Activated naive CD4-positive, alpha-beta T cell treated with anti-CD3 and anti-CD28 coated beads for 36 hours (primary cell): ENCODE measurements at places on chromosomes 2 and 18. TPM values are rescaled to one million over a fixed set of nuclear protein-coding genes. Genes with fewer than 3 reads are reported as not detected.

SFXN5 gene
- total RNA-seq = 6.8 TPM

DNA sequence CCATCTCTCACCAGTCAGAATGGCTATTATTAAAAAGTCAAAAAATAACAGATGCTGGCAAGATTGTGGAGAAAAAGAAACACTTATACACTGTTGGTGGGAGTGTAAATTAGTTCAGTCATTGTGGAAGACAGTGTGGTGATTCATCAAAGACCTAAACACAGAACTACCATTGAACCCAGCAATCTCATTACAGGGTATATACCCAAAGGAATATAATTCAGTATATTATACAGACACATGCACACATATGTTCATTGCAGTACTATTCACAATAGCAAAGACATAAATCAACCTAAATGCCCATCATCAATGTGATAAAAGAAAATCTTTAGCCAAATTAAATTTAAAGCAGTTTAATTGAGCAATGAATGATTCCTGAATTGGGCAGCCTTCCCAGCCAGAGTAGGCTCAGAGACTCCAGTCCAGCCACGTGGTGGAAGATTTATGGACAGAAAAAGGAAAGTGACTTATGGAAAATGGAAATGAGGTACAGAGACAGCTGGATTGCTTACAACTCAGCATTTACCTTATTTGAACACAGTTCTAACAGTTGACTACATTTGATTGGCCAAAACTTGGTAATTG is 377.1 kb upstream of the SLC39A10 start:
- no peaks in the 10 kb centered on the region for H3K4me1 ChIP-seq
- H3K27ac ChIP-seq = no peak overlapping the region
- no peak overlapping the region for H3K4me3 ChIP-seq
- no peak for DNase-seq
- no peaks in the 10 kb centered on the region for H3K36me3 ChIP-seq

DNA sequence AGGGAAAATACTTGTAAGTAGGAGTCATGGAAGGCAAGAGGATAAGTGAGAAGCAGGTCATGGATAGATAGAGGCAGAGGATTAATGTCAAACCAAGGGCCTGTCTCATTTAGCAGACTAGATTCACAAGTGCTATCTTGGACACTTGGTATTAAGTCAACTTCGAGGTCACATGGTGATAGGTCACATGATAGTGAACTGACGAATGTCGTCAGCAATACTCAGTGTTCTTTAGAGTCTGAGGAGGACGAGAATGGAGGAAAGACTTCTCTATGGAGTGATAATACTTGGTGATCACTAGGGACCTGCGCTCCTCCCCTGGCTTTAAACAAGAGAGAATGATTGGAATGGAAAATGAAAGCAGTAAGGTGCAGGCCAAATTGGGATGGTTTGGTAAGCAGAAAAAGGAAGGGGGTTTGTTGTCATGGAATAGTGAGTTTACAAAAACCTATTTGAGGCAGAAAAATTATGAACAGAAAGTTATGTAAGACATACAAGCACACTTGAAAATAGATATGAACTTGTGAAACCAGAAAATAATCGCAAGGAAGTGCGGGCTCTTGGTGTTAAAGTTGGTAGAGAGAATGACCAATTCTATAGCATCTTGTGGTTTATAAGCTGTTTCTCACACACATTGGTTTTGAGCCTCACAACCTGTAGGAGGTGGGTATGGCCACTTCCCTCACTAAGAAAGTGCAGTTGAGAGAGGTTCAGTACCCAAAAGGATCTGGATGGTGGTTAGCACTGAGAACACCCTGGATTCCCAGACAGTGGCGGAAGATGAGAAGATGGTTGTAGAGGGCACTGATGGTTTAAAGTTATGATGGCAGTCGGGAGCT is 141.5 kb downstream of the WDSUB1 start:
- no peak for DNase-seq
- peaks cover 12% of the 10 kb centered on the region for H3K4me1 ChIP-seq
- no peaks in the 10 kb centered on the region for H3K36me3 ChIP-seq
- no peak overlapping the region for H3K27ac ChIP-seq
- H3K4me3 ChIP-seq = no peak overlapping the region

PDCD1 gene
- 8.3 TPM for total RNA-seq

SERPINB10 gene
- not detected for total RNA-seq

DNA sequence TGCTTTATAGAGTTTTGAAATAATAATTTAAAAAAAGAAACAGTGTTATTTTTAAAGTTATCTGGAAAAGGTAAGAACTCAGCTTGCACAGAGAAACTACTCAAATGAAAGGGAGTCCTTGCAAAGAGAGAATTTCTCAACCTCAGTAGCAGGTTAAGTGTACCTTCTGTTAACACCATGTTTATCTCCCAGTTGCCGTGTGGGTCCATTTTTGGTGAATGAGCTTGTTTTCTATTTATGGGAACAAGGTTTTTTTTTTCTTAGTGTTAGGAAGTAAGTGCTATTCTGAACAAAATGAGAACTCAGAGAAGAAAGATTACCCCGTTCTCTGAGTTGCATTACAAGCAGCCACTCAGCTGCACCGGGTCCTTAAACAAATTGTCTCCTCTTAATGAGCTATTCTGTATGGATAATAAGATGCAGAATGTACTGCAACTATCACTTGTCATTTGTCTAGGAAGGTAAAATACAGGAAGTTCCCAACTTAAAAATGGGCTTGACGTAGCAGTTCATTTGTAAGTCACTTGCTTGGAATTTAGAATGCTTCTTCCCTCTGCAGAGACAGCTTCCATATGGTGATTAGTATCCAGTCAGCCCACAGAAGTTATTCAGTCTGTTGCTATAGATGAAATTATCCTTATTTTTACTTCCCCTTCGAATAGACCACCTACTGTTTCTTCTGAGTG is 74.9 kb downstream of the LTBP1 start:
- H3K36me3 ChIP-seq = no peaks in the 10 kb centered on the region
- H3K27ac ChIP-seq = no peak overlapping the region
- peaks cover 33% of the 10 kb centered on the region for H3K27me3 ChIP-seq
- H3K4me1 ChIP-seq = no peaks in the 10 kb centered on the region
- no peak for DNase-seq
- H3K4me3 ChIP-seq = no peak overlapping the region

DNA sequence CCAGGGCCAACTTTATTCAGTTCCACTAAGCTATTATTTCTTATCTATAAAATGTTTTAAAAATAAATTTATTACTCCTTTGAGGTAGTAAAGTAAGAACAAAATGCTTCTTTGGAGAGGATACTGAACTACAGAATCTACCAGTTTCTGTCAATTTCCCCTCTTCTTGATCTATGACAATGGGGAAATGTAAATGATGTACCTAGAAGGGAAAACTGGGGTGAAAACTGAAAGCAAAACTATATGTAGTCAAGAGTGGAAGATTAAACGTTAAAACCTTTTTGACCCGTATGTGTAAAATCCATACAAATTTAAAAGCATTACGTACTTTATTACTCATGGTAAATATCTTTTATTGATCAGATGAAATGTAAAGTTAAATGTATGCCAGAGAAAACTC is 1287.8 kb upstream of the TMEFF2 start:
- no peak overlapping the region for H3K4me3 ChIP-seq
- no peak overlapping the region for H3K27ac ChIP-seq
- H3K36me3 ChIP-seq = no peaks in the 10 kb centered on the region
- no peaks in the 10 kb centered on the region for H3K4me1 ChIP-seq
- H3K27me3 ChIP-seq = no peaks in the 10 kb centered on the region

GRCh38 chr2:96491860-96492497 is 13.2 kb downstream of the NEURL3 start:
- no peak overlapping the region for H3K4me3 ChIP-seq
- peak overlapping the region; percentile 1 for H3K27ac ChIP-seq
- H3K27me3 ChIP-seq = no peaks in the 10 kb centered on the region
- no peak for DNase-seq

IL1R2 gene
- total RNA-seq = 10.5 TPM

GRCh38 chr2:152174574-152174973 is 989 bp downstream of the STAM2 start:
- H3K4me3 ChIP-seq = peak overlapping the region; percentile 95
- H3K27ac ChIP-seq = peak overlapping the region; percentile 97
- H3K36me3 ChIP-seq = peaks cover 5% of the 10 kb centered on the region
- DNase-seq = no peak

ZNF513 gene
- 4.9 TPM for total RNA-seq

DNA sequence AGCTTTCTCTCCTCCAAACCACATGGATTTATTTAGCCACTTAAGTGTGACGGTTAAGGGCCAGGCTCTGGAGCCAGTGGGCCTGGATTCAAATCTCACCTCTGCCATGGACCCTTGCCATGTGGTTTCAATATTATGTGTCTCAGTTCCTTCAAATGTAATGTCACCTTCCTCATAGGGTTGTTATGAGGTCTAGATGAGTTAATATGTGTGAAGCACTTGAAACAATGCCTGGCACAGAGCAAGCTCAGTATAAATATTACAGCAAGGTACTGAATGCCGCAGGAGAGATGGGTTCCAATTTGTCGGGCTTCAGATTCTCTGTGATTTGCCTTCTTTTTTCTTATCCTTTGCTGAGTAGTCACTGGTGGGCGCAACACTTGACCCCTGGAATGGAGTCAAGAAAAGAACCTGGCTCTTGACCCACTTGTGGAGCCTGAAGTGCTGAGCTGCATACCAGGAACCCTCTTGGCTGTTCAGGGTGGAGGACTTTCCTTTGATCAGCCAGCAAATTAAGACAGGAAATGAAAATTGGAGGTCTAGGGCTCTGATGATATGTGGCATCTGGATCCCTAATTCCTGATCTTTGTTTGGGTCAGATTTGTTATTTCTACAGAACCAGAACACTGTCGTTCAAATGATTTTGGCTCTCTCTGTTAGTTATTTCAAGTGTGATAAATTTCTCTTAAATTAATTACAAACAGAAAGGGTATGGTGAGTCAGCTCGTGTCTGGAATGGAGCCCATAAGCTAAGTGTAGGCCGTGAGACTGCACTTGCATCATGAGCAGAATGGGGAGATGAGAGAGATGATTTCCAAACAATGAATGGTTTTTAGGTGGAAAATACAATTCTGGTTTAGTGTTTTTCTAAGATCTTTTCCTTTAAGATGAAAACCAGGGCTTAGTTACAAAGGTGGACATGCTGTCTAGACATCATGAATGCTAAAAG is 293.0 kb downstream of the KCNS3 start:
- H3K27ac ChIP-seq = no peak overlapping the region
- H3K4me3 ChIP-seq = no peak overlapping the region
- DNase-seq = no peak
- H3K36me3 ChIP-seq = no peaks in the 10 kb centered on the region
- H3K4me1 ChIP-seq = no peaks in the 10 kb centered on the region
- H3K27me3 ChIP-seq = peaks cover 4% of the 10 kb centered on the region

DNA sequence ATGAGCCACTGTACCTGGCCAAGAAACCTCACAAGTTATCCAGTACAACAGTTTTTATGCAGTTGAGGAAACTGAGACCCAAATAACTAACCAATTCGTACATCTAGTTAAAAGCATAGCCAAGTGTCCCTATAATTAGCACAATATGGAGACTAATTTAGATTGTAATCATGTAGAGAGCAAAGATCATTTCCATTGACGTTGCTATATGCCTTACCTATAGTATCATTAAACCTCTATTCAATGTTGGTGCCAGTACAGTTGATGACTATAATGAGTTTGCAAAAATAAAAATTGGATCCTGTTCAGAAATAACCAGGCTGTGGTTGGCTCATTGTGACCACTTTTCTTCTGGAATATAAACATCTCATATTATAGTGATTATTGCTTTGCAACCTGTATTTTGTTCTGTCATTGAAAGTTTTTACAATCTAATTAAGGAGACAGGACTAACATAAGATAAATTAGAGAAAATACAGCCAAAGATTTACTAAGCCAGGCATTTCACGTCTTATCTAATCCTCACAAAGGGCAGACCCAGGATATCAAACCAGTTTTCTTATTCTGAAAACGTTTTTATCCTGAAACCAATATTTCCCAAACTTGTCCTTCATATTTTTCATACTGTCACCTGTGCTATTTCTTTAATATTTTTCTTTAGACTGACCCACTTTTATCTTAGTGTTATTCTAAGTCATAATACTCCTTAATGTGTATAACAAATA is 130.0 kb upstream of the STON1 start:
- DNase-seq = no peak
- no peak overlapping the region for H3K4me3 ChIP-seq
- H3K27me3 ChIP-seq = no peaks in the 10 kb centered on the region
- H3K27ac ChIP-seq = no peak overlapping the region
- H3K4me1 ChIP-seq = peaks cover 9% of the 10 kb centered on the region
- no peaks in the 10 kb centered on the region for H3K36me3 ChIP-seq

ZSWIM2 gene
- not detected for total RNA-seq

- no peak overlapping the region for H3K4me3 ChIP-seq
- no peaks in the 10 kb centered on the region for H3K36me3 ChIP-seq
- peaks cover 11% of the 10 kb centered on the region for H3K27me3 ChIP-seq
- no peak for DNase-seq
- no peak overlapping the region for H3K27ac ChIP-seq
- H3K4me1 ChIP-seq = no peaks in the 10 kb centered on the region
These were observed 100.0 kb downstream of the MYO3B start for GRCh38 chr2:170277951-170278350.

GBX2 gene
- not detected for total RNA-seq

DNA sequence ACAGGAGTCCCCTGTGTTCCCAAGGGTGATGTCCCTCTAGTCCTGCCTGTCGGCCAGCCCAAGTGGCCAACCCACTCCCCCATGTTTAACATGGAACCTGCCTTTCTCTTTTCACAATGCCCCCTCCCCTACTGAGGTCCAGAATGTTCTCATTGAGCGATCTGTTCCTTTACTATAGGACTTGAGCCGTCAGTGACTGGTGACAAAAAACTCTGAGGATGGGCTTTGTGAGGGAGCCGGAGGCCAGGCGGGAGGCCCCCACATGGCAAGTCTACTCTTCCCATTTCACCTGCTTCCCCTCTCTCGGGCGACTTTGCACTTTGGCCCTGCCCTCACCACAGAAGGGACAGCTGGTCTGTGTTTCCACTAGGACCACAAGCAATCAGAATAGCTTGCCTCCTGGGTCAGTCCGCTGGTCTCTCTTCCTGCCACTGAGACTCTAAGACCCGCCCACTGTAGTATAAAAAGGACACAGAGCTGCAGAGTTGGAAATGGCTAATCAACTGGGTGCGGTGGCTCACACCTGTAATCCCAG is 146.5 kb upstream of the RAB12 start:
- DNase-seq = no peak
- no peaks in the 10 kb centered on the region for H3K27me3 ChIP-seq
- no peak overlapping the region for H3K4me3 ChIP-seq
- H3K4me1 ChIP-seq = no peaks in the 10 kb centered on the region
- no peak overlapping the region for H3K27ac ChIP-seq
- H3K36me3 ChIP-seq = no peaks in the 10 kb centered on the region
